ENCODE measurements at places on chromosomes 16 and 17. TPM values are rescaled to one million over a fixed set of nuclear protein-coding genes. Genes with fewer than 3 reads are reported as not detected.

- DNase-seq = no peak
Measured at GRCh38 chr16:79064256-79064972, 536.1 kb downstream of the MAF start.

DNA sequence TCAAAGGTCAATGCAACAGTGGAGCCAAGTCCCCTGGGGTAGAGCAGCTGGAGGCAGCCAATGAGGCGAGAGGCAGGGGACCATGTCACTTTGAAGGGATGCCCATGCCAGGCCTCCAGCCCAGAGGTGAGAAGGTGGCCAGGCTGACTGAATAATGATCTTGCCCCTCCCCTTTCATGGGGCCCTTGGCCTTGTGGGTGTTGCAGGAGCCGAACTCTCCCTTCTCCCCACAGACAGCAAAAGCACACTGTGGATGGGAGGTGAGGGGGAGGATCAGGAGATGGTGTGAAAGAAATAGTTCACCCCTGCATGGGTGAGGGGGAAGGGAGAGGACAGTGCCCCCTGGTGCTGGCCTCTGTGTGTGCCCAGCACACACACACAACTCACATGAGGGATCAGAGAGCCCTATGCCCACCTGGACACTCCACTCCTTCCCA lies 15.8 kb upstream of the TBX21 start:
- no peak for DNase-seq

GRCh38 chr16:56479469-56479868 lies 28.1 kb downstream of the OGFOD1 start:
- DNase-seq = no peak

- peak; percentile 46 for DNase-seq
Measured at GRCh38 chr17:75601057-75601987, 13.7 kb downstream of the MYO15B start.

GRCh38 chr17:40602445-40603443 lies 37.5 kb upstream of the CCR7 start:
- no peak for DNase-seq

Gene KRT34
- not detected for total RNA-seq

- no peak for DNase-seq
Measured at GRCh38 chr17:73555199-73555960, 88.9 kb downstream of the SDK2 start.

DNA sequence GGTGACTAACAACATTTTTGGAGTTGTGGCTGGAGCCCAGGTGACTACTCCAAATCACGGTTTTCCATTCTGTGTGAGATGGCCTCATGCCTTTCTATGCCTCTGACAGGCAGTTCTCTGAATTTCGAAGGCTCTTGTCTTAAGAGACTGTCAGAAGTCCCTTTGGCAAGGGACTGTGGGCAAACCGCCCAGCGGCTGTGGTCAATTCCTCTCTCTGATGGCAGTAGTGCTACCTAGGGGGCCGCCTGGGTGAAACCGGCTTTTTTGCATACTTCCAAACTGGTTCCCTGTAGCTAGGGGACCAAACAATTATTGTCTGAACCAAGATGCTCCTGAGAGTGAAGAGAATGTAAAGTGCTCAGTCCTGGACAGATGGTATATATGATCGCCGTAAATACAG lies 86.3 kb downstream of the SDR42E1 start:
- DNase-seq = no peak

- no peak for DNase-seq
Measured at GRCh38 chr17:10526517-10526916, 8.2 kb upstream of the MYH1 start.

DNA sequence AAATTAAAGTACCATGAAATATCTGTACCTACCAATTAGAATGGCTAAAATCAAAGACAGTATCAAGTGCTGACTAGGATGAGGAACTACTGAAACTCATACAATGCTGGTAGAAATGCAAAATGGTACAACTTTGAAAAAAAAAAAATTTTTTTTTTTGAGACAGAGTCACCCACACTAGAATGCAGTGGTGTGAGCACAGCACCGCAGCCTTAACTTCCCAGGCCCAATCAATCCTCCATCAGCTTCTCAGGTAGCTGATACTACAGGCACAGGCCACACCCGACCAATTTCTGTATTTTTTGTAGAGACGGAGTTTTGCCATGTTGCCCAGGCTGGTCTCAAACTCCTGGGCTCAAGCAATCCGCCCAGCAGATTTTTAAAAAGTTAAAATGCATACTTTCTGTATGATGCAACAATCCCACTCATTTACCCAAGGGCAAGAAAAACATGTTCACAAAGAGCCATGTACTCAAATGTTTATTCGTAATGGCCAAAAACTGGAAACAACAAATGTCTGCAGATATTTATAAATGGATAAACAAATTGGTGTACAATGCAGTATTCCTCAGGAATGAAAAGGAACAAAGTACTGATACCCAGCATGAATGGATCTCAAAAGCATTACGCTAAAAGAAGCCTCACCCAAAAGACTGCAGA lies 8.7 kb downstream of the SMURF2 start:
- DNase-seq = no peak

GRCh38 chr17:4534515-4534914 lies 20.7 kb downstream of the MYBBP1A start:
- no peak for DNase-seq

Gene TBC1D3E
- not detected for total RNA-seq

- no peak for DNase-seq
Measured at GRCh38 chr16:27817038-27817437, 246.5 kb downstream of the GSG1L start.

GRCh38 chr17:77694391-77695363 lies 263.8 kb upstream of the TNRC6C start:
- DNase-seq = no peak

Gene MYH8
- not detected for total RNA-seq

Gene CD300E
- 0.15 TPM for total RNA-seq

Gene ATP1B2
- total RNA-seq = 42.5 TPM

Gene PPP1R27
- not detected for total RNA-seq

GRCh38 chr16:685967-686366 lies 1.8 kb upstream of the JMJD8 start:
- DNase-seq = peak; percentile 67

- DNase-seq = peak; percentile 15
Measured at GRCh38 chr17:72556944-72557826, 436.4 kb downstream of the SOX9 start.

Gene CAPNS2
- 0.53 TPM for total RNA-seq

Gene WFDC1
- 3.4 TPM for total RNA-seq

Gene BCO1
- total RNA-seq = 0.45 TPM

DNA sequence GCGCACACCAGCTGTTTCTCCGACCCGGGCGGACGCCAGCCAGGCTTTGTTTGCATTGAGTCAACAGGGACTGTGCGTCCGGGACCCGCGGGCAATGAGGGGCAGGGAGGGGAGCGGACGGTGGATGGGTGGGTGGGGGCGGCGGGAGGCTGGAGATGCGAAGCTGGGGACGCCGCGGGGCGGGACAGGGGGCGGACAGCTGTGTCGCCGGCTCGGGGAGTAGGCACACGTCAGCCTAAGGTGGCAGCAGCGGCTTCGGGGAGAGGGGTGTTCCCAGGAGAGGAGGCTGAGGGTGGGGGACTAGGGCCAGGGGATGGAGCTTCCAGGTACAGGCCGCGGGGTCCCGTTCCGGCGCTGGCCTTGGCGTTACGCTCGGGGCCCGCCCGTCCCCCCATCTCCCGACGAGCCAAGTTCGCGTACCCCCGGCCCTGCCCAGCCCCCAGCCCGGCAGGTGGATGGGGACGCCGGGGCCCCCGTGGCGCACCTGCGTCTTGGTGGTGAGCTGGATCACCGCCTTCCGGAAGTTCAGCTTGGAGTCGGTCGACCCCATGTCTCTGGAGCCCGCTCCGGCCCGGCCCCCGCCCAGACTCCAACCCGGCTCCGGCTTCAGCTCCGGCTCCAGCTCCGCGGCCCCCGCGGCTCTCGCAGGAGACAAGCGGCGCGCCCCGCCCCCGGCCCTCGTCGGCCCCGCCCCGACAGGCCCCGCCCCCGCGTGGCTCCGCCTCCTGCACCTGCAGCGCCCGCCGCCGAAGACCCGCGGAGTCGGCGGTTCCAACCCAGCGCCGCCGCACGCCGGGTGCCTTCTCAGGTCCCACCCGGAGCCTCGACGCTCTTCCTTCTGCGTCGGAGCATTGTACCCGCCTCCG lies at the start of gene HID1:
Gene HID1, minus strand, starts transcription at position 653 of the 866 bp plus-strand sequence. Its CDS starts 103 bp downstream, at position 550.
- DNase-seq = peak; percentile 47

DNA sequence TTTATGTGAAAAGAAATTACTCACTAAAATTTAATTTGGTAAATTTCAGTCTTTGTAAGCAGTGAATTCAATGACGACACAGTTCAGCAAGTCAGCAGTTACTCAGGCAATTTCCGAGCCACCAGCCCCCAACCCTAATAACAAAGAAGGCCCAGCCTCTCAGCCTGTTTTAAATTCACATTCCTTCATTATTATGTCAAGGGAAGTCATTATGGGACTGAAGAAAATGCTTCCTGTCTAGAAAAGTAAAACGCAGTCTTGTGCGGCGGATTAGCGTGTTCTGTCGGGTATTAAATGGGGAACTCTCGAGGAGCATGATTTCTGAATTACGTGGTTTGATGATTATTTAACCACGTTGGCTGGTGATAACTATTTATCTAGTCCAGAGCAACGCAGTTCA lies 177.6 kb downstream of the AIPL1 start:
- no peak for DNase-seq

DNA sequence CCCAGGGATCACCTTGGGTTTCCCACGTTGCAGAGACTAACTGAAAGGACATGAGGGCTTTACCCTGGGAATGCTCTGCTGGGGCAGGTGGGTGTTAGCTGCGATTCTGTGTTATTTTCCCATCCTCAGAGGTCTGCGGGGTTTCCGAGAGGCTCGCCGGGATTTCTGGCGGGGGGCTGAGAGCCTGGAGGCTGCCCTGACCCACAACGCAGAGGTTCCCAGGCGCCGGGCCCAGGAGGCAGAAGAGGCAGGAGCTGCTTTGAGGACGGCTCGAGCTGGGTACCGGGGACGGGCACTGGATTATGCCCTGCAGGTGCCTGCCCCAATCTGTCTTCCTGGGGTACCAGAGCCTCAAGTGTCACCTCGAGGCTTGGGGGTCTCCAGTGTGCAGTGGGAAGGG lies 6.9 kb downstream of the ACAP1 start:
- no peak for DNase-seq

- peak; percentile 78 for DNase-seq
Measured at GRCh38 chr16:4679156-4679849, 14.1 kb upstream of the NUDT16L1 start.

- no peak for DNase-seq
Measured at GRCh38 chr17:48910370-48910769, 2.2 kb downstream of the UBE2Z start.

Gene MARVELD3
- total RNA-seq = not detected

- no peak for DNase-seq
Measured at GRCh38 chr17:76292567-76292966, 15.5 kb downstream of the QRICH2 start.

Gene CLDN7
- total RNA-seq = 102 TPM

DNA sequence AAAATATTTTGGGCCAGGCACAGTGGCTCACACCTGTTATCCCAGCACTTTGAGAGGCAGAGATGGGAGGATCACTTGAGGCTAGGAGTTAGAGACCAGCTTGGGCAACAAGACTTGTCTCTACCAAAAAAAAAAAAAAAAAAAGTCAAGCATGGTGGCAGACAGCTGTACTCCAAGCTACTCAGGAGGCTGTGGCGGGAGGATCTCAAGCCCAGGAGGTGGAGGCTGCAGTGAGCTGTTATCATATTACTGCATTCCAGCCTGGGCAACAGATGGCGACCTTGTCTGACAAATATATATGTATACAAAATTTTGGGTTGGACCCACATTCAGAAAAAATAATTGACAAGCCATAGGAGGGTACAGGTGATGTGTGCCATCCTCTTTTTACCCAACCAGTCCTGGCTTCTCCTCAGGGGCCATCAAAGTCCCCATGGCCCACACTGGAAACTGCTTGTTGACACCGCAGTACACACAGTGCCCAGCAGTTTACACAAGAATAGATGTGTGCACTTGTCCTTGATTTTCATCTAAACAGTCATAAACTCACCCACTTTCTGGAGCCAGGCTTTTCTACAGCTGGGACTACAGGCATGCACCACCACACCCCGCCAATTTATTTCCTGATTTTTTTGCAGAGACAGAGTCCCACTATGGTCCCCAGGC lies 1.7 kb downstream of the CES2 start:
- DNase-seq = no peak

Gene IRX5
- 0.40 TPM for total RNA-seq

- DNase-seq = no peak
Measured at GRCh38 chr16:8493972-8494371, 96.3 kb downstream of the TMEM114 start.

DNA sequence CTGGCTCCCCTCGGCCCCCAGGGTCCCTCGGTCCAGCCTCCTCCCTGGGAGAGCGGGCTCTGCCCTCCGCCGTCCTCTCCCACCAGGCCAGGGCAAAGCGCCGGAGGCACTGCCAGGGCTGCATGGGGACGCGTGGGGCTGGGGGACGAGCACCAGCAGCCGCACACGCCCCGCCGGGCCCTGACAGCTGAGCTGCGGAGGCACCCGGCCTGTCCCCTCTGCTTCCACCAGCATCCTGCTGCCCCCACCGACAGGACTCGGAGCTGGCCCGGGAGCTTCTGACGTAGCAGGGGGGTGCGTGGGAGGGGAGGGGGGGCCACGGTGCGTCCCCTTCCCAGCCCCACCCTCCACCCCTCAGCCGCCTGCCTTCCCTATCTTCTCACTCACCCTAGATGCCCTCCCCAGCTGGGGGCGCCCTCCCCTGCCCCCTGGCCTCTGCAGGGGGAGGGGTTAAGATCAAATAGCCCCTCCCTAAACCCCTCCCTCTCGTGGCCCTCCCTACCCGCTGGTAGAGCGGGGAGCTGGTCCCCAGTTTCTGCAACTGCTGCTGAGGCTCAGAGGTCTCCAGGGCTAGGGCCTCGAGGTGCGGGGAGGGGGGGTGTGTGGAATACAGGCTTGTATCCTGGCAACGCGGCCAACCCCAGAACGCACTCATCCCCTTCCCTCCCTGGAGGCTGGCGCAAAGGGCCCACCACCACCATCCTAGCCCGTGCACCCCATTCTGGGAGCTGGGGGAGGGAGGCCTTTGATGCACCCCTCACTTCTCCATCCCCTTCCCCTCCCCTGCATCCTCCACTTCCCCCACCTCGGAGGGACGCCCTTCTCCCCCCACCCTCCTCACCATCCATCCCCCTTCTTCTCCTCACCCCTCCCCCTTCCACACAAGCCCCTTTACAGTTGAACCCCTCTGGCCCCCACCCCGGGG lies 1.0 kb downstream of the SRCIN1 start:
- DNase-seq = no peak

Data from ovary (tissue), 10 donors.